ENCODE measurements at places on chromosomes 2 and 18.

DNA sequence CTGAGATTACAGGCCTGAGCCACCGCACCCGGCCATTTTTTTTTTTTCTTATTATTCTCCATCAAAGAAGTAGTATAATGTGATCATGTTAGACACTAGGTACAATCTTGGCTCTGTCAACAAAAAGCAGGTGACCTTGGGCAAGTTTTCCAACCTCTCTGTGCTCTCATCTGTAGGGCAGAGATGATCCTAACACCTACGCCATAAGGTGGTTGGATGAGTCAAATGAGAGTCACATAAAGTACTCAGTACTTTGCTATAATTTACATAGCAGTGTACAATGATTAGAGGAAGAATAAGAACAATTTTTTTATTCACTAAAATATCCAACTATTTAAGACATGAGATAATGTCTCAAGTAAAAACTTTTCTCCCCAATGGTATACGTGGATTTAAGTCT lies 128.6 kb downstream of the TGIF1 start:
- no peak for DNase-seq

DNA sequence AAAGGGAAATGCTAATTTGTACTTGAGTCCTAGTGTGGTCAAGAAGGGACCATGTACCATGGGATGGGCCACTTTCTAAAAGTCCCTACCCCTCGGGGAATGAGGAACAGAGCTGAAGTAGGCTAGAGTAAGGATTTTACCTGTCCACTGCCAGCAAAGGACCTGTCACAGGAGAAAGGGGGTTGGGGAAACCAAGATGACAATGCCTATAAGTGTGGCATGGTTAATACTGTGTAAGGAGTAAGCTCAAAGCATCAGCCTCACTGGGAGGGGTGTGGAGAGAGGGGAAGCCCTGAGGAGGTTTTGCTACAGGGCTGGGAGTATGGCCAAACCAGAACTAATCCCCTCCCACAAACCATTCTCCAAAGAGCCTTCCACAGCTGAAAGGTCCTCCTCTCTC lies 15.8 kb downstream of the GKN2 start:
- DNase-seq, result no peak

- no peak for DNase-seq
These were observed 329.3 kb downstream of the INSIG2 start for GRCh38 chr2:118417406-118418120.

DNA sequence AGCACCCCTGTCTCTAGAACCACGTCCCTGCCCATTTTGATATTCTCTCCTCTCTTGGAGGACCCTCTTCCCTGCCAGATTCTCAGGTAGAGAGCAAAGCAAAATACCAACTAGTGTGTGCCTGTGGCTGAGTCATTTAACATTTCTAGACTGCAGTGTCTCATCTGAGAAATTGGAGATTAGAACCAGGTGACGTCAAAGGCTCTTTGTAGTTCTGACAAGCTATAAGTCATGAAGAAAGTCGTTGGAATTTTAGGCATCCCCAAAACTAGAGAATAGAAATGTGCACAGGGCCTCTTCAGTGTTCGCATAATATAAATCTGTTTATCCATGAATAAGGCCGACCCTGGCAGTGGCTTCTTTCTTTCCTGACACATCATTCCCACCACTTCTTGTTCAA lies 74.4 kb upstream of the TANC1 start:
- DNase-seq, result no peak

- DNase-seq, result no peak
These were observed 104.7 kb downstream of the NRP2 start for GRCh38 chr2:205786976-205787375.

DNA sequence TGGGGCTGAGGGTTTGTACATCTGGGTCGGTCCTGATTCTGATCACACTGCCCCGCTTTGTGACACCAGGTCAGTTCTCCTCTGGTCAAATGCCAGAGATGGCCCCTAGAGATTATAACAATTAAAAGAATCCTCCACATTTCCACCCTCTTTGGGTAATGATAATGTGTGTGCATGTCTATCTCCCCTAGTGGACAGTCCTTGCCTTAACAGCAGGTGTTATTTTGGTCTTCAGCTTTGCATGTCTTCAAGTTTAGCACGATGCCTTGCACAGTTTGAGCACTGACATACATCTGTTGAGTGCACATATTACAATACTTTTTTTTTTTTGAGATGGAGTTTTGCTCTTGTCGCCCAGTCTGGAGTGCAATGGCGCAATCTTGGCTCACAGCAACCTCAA lies 25.7 kb upstream of the COX7A2L start:
- DNase-seq, result no peak

- no peak for DNase-seq
These were observed 9.9 kb downstream of the PLEKHM3 start for GRCh38 chr2:208015475-208015874.

DNA sequence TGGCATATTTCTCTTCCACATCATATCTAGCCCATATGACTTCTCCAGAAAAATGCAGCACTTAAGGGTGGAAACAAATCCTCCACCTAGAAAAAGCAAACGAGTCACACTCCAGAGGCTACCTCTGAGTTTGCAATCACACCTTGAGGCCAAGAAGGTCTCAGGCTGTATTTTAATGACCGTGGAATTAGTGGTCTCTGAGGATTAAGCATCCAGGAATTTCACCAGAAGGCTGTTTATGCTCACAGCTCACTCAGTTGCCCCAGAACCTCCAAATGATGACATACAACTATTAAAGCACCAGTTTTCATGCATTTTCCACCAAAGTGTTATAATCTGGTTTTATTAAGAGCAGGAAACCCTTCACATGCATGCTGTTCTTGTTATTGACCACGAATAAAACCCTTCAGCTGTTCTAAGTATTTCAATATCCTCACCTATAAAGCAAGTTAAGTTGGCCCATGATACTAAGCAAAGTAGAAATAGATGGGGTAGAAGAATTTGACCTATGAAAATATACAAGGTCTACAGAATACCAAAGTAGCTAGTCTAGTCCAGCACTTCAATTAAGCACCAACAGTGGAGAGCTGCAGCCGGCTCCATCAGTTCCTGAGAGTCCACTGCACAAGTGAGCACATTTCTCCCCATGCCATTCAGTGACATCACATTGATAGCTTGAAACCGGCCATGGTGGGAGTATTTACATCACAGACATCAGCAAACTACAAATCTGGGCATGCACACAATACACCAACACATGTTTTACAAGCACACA lies 39.5 kb upstream of the SLC14A1 start:
- DNase-seq, result no peak

DNA sequence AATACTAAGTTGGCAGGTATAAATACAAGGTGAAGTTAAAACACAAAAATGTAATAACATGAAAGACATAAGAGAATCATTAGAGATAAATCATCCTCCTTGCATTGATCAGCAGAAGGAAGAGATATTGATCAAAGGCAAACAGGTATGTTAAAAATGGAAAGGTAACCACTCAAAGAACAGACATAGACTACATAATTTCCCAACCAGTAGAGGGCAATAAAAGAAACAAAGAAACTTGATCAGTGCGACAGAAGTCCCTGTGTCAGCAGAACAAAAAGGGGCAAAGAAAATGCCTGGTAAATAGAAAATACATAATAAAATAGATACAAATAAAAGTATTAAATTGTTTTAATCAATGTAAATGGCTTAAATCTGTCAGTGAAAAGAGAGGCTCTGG lies 53.6 kb downstream of the FAM228A start:
- DNase-seq, result no peak

- DNase-seq, result no peak
These were observed 116.6 kb downstream of the SRBD1 start for GRCh38 chr2:45494275-45494977.
